Stimulated activated CD4-positive, alpha-beta T cell treated with anti-CD3 and anti-CD28 coated beads, Interleukin-1b, Interleukin-23, amount 100 ng/mL, for 4 hours (primary cell): ENCODE measurements at places on chromosomes 11 and 22.

DNA sequence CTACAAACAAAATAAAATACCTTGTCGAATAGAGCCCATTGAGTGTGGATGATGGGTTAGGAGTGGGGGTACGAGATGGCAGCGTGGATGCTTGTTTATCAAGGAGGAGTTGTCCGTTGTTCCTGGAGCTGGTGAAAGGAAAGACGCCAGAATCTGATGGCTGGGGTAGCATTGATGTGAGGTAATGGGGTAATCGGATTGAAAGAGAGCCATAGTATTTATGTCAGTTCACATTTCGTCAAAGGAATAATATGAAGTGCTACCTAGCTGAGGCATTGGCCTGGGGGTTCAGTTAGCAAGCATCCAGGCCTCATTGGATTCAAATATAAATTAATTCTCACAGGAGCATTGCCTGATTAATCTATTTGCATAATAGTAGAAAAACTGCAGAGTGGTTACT lies 16.9 kb upstream of the DBX1 start:
- no peak for DNase-seq

DNA sequence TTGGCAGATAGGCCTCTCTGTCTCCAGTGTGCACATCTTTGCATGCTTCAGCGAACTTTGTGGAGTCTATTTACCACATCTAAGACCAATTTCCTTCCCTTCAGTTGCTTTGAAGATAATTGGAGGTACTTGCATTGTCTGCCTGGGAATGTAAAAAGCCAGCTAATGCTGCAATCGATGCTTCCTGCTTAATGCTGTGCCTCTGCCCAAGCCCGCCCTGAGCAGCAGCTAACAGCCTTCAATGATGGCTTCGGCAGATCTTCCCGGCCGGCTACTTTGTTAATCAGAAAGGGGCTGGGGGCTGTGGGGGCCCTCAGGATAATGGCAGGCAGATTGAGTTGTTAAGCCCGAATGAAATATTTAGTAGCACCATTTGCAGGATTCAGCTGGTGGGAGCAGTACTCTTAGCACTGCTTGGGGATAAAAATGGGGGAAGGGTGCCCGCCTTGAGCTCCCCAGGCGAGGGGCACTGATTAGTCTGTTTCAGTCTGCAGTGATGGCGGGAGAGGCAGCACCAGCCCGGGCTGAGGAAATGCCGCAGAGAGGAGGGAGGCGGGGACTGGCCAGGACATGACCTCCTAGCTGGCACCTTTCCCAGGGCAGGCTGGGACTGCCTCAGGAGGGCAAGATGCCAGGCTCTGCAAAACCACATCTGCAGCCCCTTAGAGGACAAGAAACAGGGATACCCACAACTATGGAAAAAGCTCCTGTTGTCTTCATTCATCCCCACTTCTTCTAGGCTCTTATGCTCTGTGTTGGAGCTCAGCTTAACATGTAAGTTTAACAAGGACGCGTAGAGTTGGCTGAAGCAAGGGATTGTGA lies 460.0 kb downstream of the BUD13 start:
- DNase-seq, result no peak

- DNase-seq, result no peak
These were observed 11.3 kb downstream of the DERL3 start for GRCh38 chr22:23827351-23827995.

DNA sequence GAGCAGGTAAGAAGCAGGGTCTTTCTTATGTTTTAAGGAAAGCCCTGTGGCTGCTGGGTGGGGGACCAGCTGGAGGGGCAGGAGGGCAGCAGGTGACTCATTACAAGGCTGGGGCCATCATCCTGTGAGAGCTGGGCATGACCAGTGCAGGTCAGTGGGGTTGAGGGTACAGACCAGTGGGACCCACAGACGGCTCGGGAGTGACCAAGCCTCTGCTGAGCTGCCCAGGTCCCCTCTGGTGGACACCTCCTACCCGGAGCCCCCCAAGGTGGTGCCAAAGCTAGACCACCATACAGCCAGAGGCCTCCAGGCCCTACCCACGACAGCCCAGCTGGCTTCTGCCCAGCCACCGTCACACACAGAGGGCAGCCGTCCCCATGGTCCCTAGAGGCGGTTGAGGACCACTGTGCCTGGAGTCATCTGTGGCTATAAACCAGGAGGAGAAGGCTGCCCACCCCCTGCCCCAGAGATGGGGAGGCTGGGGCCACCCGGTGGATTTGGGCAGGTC lies 670 bp downstream of the MYEOV start:
- no peak for DNase-seq
